ENCODE measurements at places on chromosomes 3 and 15. TPM values are rescaled to one million over a fixed set of nuclear protein-coding genes. Genes with fewer than 3 reads are reported as not detected.

The FILIP1L gene
- 74.5 TPM for total RNA-seq

- no peak for DNase-seq
Measured at GRCh38 chr15:92394309-92395097, 822 bp downstream of the ST8SIA2 start.

DNA sequence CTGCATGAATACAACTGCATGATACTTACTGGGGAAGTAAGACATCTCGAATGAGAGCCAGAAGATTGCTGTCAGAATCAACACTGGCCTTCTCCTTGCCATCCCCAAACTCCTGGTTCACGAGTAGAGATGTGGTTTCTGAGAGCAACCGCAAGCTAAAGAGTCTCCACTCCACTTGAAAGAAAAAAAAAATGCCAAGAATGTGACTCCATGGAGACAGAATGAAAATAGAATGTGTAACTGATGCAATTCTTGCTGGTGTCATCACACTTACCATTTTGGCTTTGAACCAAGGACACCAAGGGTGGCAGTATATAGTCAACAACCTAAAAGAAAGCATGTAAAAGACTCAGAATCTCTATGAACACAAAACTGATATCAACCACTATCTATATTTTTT, 280.4 kb downstream of the ULK4 start:
- DNase-seq: no peak

GRCh38 chr3:195123281-195123691, 147.7 kb downstream of the XXYLT1 start:
- no peak for DNase-seq

DNA sequence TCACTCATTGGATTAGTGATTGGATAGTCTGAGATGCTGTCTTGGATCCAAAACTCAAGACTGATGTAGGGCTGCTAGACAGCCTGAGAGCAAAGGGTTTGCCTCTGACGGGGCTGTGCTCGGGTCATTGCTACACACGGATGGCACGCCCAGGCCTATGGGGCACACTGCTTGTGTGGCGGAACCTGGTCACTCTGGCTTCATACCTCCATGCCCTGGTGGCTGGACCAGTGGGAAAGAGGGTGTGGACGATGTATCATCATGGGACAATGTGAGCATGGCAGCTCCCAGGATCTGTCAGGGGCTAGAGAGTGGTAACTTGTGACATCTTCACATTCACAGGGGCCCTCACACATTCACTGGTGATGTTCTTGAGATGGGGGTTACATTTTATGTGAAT, 18.1 kb upstream of the CCDC174 start:
- DNase-seq: no peak

DNA sequence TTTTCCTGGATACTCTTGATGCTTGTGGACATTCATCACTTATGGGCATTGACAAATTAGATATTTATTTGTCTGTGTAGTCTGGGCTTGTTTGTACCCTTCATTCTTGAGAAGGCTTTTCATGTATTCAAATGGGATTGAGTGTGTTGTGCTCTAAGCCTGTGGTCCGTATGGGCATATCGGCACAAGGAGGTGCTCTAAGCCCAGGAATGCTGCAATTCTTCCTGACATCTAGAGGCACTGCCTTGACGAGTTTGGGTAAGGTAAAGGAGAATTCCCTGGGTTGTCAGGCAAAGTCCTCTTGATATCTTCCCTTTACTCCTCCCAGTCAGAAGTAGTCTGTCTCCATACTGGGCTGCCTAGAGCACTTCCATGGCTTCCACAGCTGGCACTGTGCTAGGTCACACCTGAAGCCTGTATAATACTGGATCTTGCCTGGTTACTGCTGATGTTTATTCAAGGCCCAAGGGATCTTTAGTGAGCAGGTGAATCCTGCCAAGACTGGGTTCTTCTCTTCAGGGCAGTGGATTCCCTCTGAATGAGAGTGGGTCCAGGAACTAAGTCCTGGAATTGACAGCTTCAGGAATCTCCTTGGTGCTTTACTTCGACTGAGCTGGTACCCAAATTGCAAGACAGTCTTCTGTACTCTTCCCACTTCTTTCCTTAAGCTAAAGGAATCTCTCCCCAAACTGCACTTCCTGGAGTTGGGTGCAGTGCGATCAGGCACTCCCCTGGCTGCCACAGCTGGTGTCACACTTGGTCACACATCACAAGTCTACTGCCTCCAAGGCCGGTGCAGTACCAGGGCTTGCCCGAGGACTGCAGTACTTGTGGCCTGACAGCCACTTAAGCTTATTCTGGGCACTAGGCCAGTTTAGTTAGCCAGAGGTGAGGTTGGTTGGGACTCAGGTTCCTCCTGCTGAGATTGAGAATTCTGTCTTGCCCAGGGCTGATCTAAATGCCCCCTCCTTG, 46.0 kb downstream of the GALK2 start:
- no peak for DNase-seq

- no peak for DNase-seq
Measured at GRCh38 chr3:14318646-14319045, 83.8 kb upstream of the SLC6A6 start.

The CRTAP gene
- 318 TPM for total RNA-seq

DNA sequence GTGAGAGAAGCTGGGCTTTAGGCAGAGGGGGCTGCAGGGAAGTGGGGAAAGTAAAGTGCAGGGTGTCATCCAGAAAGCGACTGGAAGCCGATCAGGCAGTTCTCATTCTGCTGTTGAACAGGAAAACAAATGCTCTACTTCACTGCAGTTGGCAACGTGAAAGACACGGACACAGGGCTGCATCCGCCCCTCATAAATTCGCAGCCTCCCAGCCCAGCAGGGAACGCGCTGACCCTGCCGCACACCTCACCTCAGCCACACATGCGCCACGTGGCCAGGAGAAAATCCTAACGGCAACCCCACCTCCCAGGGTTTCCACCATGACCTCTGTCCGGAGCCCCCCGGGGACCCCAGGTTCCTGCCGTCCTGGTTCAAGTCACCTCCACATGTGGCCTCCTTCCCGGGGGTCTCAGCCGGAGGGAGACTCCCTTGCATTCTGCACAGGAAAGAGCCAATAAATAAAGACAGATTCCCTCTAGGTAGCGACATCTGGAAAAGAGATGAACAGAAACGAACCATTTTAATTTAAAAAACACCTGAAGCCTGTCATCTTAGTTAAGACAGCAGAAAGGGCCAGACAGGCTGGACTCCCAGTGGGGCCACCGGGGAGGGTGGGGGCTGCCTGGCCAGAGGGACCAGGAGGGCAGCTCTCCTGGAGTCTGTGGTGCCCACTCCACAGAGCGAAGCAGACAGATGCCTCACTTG, 118.7 kb downstream of the TMEM266 start:
- DNase-seq: no peak

The GOLGA8S gene
- 0.24 TPM for total RNA-seq

The GNAI2 gene
- total RNA-seq: 123 TPM

DNA sequence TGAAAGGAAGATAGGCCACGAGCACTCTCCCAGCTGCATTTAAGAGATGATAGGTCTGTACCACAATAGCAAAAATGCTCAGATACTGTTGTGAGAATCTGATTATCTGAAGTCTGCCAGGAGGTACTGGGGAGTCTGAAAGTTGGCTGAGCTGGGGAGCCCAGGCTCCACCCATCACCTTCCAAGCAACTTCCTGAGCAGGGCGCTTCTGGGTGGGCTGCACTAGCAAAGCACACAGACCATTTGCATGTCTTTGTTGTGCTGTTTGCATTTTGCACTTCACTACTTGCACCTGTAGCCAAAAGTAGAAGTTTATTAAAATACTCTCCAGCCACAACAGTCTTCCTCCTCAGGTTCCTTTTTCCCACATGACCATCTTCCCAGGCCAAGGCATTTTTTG, 133.2 kb downstream of the ALDH1A2 start:
- no peak for DNase-seq

- no peak for DNase-seq
Measured at GRCh38 chr15:40061212-40061901, 22.4 kb upstream of the SRP14 start.

GRCh38 chr15:66629817-66630576, 64.2 kb upstream of the LCTL start:
- no peak for DNase-seq

DNA sequence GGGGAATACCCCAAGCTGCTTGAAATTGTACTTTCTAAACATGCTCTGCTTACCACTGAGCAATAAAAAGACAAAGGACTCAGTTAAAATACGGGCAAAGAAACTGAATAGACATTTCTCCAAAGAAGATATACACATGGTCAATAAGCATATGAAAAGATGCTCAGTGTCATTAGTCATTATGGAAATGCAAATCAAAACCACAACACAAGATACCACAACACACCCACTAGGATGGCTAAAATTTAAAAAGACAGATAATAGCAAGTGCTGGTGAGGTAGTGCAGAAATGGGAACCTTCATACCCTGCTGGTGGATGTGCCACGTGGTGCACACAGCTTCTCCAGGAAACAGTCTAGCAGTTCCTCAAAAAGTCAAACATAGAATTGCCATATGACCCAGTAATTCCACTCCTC, 21.3 kb downstream of the LRIG1 start:
- no peak for DNase-seq

- DNase-seq: no peak
Measured at GRCh38 chr15:83062768-83063180, 4.3 kb downstream of the BTBD1 start.

DNA sequence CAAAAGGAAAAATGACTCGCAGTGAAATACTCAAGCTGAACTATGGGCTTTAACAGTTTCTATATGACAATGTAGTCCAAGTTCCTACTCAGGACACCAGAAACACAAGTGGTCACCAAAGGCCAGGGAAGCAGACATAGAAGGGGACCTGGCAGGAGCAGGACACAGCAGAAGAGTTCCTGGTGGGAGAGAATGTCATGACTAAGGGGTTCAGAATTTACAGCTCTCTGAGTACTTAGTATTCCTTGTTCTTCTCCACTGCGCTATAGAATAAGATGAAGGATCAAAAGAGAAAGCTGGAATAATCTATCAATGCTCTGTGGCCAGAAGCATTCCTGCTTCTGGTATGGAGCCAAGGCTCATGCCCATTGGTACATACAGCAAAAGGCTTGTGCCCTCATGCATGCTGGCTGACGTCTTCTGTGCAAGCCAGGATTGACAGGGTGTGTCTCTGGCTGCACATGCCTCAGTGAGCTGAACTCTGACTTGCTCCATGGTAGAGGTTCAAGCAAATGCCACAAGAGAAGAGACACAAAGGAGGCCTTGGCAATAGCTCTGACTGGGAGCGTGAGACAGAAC, 128.7 kb upstream of the SLC2A2 start:
- no peak for DNase-seq

The SERINC4 gene
- total RNA-seq: 0.49 TPM

DNA sequence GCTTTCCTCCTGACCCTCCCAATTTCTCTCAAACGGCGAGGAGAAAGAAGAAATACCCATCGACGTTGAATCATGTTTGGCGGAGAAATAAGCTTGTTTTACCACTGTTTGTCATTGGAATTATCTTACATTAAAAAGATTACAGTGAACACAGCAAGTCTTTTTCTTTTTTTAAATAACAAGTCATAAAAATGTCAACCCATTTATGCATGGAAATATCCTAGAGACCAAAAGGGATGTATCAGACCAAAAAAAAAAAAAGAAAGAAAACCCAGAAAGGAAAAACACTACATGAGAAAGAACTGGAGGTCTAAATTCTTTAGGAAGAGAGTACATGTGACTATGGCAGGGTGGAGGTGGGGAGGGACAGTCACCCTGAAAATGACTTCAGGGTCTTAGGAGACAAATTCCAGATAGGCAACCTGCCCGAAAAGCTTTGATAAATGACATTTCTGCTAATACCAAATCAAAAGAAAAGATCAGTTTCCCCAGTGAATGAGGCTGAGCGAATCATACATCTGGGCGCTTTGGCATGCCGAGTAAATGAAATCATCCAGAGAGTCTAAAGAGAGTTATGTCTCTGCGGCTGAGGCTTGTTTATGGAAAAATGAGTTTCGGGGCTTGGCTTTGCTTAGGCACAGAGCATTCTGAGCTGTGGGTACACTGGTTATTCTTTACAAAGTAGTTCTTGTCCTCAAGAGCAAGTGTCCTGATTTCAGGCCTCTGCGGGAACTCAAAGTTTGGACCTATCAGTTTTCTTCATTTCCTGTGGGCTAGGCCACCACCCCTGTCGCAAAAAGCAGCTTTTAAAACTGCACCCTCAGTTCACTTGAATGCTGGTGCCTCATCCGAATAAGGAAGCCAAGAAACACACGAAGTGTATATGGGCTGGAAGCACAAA, 110.1 kb upstream of the TGFBR2 start:
- peak; percentile 37 for DNase-seq

The NCKIPSD gene
- total RNA-seq: 48.9 TPM

DNA sequence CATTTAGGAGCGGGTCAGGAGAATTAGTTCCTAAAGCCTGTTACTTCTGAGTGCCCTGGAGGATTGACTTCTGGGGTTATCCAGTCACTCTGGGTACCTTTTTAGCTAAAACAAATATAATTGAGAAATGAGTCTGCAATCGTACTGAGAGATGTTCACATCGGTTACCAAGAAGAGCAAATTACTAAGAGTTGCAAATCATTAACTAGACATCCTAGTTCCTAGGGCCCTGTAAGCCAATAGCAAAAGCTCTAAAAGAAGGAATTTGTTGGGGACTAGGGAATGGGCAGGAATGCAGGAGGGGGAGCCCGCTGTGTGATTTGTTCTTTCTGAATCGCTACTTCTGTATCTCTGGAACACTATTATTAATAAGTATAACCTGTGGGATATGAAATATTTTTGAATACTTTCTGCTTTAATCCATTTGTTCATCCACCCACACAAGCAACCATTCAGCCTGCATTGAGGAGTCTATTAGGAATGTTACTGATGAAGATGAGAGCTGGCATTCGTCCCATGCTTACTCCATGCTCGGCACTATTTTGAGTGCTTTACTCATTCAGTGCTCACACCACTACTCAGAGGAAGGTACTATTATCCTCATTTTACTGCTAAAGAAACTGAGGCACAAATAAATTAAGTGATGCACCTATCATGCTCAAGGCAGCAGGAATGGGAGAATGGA, 31.5 kb upstream of the KY start:
- DNase-seq: no peak

DNA sequence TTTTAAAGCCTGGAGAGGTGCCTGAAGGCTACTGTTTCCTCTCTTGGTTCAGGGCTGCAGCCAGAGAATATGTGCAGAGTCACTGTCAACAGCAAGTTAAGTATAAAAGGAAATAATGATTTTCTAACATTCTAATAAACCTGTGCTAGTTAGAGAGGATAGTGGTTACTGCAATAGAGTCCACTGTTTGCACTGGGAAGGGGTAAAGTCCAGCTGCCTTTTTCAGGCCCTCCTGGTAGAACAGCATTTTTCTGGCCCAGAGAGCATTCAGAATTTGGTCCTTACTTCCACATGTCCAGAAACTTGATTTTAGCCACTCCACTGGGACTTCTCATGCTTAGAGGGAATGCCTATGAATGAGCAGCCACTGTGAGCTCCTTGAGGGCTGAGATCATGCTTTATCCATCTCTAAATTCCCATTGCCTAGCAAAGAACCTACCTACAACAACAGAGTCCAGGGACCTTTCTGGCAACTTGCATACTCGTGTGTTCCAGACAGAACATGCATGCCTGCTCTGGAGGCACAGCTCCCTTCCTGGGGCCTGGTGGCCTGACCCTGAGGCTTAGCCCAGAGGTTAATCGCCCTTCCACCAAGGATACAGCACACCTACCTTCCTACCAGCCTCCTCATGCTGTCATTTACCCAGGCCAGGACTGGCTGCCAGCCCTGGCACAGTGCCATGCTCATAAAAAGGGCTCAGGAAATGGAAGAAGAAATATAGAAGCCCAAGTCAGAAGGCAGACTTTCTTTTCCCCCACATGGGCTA, 50.3 kb upstream of the ATP13A3 start:
- peak; percentile 19 for DNase-seq

The TBCCD1 gene
- total RNA-seq: 17.1 TPM

GRCh38 chr3:189754356-189754755, 123.2 kb downstream of the TP63 start:
- DNase-seq: no peak
